ENCODE measurements at places on chromosomes 4 and X. TPM values are rescaled to one million over a fixed set of nuclear protein-coding genes. Genes with fewer than 3 reads are reported as not detected.

SSX3 gene
- total RNA-seq: not detected

ZNF185 gene
- total RNA-seq: 15.8 TPM

SCD5 gene
- total RNA-seq: 21.7 TPM

CETN2 gene
- total RNA-seq: 20.9 TPM

MAGEA10 gene
- total RNA-seq: not detected

SASH3 gene
- 0.42 TPM for total RNA-seq

MAML3 gene
- total RNA-seq: 3.1 TPM

DNA sequence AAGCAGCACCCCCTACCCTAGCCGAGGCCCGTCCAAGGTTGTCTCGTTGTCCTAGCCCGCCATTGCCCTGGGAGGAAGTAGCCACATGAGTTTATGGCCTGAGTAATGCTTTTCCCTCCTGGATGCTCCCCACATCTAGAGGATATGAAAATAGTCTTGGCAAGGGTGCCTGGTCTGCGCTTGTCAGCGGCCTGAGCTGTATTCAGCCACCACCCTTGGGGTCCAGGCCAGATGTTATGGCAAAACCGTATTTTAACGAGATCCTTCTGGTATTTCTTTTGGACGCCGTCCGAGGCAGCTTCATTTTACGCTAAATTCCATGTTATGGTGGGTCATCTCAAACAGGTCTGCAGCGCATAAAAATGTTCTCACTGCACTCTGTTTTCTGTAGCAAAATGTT, 89.3 kb downstream of the GPR143 start:
- no peak for DNase-seq

GRCh38 chr4:42636645-42636949, 20.3 kb downstream of the ATP8A1 start:
- no peak for DNase-seq

DNA sequence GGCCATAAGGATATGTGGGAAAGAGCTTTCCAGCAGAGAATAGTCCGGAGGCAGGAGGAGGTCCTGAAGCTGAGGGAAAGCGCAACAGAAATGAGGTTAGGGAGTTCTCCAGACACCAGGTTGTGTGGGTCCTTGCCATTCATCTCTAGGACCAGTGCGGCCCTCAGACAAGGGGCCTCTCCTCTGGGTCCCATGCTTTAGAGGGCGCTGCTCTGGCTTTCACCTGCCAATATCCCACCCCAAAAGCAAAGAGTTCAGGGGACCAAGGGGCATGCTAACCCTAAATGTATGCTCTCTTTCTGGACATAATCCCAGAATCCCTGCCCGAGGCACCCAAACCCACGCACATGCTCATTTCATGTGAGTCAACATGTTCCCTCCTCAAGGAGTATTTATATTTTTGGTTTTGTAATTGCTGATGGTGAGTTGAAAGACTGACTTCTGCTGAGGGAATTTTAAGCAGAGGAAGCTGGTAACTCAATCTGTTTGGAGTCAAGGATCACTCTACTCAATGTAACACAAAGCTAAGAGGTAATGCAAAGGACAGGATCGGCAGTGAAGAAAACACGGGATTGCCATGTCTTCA, 14.8 kb downstream of the RPL34 start:
- DNase-seq: no peak

DNA sequence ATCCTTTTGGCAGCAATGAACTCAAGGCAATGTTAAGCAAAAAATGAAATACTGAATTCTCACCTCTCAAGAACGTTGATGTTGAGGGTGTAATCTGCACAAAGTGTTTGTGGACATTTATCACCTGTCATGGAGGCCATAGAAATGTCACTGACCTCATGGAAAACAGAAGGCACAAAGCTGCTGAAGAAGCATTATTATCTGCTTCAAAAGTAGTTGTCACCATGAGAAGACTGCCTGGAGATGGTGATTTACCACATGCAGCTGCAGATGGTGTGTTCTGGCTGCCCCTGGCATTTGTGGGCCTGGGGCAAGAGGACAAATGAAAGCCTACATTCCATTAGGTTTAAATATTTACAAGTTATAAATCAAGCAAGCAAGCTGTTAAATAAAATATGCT, 116.8 kb upstream of the RPS6KA3 start:
- DNase-seq: no peak

GRCh38 chrX:132602701-132603100, 113.9 kb upstream of the MBNL3 start:
- DNase-seq: no peak

DNA sequence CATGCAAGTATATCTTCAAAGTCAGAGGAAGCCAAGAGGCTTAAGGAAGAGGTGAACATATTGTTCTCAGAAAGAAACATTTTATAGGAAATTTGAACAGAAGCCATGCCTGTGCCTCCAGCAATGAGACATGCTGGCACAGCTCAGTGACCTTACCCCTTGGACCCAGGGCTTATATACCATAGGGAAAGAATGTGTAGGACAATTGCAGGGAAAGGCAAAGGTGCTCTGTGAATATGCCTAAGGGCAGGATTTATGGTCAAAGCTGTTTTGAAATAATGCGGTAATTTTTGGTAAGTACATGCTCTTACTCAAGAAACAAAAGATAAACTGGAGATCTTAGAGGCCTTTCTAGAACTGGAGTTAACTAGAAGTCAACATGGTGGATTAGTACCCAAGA, 568.8 kb downstream of the GRID2 start:
- no peak for DNase-seq

DNA sequence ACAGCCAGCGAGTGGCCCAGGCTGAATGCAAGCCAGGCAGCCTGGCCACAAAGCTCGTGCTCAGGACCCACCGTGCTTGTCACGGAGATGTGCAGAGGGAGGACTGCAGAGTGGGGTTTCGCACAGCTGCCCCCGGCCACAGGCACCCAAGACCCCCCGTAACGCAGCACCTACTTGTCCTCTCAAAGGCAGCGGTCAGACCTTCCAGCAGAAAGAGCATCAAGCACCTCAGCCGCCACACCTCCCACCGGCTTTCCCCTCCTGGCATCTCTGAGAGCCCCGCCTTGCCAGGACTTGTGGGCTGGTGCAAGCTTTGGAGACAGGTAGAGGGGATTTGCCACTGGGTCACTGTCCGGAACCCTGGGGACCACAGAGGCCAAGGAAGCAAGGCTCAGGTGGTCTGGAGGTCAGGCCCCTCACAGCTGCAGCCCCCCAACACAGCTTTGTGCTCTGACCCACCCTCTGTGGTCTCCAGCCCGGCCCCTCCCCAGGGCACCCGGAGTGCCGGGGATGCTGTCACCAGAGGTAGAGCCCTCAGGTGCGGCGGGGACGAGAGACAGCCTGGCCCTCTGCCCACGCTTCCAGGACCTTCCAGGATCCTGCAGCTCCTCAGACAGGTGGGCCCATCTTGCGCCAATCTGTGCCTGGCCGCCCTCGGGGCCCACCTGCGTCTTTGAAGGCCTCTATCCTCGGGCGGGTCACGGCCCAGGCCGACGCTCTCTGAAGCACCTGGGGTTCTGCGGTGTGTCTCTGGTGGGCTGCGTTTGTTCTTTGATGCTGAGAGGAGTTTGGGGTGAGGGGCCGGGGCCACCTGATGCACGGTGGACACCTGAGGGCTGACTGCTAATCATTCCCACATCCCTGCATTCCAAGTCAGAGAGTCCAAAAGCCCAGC, 34.4 kb upstream of the HMX1 start:
- no peak for DNase-seq

GRCh38 chr4:1210971-1211370, 38.0 kb downstream of the CTBP1 start:
- no peak for DNase-seq

DNA sequence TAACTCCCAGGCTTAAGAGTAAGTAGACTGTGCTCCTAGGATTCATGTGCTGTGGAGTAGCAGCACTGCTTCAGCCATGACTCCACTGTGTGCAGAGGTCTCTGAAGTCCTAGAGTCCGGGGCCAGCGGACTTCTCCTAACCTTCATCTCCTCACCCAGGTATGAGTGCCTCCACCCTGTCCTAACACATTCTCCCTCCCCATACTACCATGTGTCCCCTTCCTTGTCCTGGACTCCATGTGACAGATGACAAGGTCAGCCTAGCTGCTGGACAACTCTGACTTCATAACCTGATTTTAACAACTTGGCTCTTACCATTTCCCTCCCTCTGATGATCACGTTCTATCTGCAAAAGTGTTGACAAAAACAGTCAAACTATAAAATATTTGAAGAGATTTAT, 16.7 kb downstream of the ASB11 start:
- DNase-seq: no peak

DNA sequence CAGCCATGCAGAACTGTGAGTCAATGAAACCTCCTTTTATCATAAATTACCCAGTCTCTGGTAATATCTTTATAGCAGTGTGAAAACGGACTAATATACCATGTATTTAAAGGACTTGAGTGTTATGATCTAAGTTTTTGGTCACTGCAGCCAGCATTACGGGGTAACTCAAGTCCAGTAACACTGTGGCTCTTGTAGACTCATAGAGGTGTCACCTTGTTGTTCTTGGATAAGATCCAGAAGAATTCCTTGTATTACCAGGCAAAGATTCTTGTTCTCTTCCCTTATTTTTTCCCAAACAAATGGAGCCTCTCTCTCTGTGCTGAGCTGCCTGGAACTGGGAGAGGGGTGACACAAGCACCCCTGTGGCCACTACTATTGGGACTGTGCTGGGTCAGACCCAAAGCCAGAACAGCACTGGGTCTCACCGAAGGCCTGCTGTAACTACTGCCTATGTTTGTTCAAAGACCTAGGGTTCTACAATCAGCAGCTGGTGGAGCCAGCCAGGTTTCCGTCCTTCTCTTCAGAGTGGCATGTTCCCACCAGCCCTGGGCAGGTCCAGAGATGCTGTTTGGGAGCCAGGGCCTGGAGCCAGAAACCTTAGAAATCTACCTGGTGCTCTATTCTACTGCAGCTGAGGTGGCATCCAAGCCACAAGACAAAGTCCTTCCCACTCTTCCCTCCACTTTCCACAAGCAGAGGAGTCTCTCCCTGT, 43.7 kb upstream of the MED14 start:
- DNase-seq: peak; percentile 36

- no peak for DNase-seq
Observed at GRCh38 chr4:156779042-156779441, 192.6 kb downstream of the PDGFC start.

DNA sequence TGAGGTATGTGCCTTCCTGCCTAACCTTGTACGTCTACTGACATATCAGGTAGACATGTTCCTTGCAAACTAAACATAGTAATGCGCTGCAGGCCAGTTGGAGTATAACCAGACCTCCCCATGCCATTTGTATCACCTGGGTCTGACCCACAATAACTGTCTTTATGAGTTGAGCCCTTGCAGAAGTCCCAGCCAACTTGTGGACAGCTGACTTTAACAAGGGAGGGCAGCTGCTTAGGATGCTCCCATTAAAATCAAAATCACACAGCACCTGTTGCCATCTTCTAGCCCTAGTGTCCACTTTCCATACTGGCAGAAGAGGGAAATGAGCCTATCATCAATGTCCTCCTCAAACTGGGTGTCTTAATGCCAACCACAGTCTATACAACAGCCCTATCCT, 41.6 kb downstream of the KANTR start:
- DNase-seq: no peak

Data from HCT116 (cell line).